ENCODE measurements at places on chromosomes 5 and 9.

- no peak for DNase-seq
Observed at GRCh38 chr5:16461782-16462181, 3.8 kb downstream of the ZNF622 start.

DNA sequence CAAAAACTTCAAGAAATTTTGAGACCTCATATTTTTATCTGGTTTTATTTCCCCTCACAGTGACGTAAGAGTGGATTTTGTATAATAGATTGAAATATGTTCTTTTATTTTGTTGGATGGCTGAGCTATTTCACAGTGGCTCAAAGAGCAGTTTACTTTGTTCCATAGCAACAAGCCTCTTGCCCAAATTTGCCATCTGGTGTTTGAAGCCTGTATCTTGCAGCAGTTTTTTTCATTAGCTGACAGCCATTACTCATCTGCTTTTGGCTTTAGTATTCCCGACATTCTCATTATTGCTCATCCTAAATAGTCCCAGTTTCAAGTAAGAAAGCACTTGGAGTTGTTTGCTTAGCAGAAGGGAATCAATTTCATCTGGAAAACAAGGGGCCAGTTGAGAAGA lies 36.3 kb downstream of the GDA start:
- DNase-seq = no peak

DNA sequence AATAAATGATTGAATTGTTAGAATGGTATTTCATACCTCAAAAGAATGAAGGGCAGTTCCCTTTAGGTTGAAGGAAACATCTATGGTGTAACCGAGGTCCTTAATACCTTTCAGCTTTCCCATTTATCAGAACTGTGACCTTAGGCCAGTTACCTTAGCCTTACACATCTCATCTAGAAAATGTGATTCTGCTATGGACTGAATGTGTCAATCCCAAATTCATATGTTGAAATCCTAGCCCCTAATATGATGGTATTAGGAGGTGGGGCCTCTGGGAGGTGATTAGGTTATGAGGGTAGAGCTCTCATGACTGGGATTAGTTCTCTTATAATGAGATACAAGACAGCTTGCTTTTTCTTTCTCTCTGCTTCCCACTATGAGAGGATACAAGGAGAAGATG lies 441.9 kb downstream of the PLK2 start:
- no peak for DNase-seq

DNA sequence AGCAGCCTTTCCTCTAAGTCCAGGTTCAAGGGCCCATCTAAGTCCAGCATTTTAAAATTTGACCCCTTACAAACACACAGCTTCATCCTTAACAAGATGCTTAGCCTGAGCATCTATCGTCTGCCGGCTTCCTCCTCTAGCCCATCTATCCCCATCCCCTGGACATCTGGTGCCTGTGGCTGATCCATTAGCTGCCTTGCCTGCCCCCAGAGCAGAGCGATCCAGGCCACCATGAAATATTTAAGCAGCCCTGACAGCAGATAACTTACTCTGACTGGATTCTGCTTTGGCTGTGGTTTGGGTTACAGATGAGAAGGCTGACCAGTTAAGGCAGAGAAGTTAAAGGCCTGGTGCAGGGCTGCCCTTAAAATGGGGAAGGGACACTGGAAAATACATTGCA lies 30.9 kb upstream of the CPEB4 start:
- no peak for DNase-seq

DNA sequence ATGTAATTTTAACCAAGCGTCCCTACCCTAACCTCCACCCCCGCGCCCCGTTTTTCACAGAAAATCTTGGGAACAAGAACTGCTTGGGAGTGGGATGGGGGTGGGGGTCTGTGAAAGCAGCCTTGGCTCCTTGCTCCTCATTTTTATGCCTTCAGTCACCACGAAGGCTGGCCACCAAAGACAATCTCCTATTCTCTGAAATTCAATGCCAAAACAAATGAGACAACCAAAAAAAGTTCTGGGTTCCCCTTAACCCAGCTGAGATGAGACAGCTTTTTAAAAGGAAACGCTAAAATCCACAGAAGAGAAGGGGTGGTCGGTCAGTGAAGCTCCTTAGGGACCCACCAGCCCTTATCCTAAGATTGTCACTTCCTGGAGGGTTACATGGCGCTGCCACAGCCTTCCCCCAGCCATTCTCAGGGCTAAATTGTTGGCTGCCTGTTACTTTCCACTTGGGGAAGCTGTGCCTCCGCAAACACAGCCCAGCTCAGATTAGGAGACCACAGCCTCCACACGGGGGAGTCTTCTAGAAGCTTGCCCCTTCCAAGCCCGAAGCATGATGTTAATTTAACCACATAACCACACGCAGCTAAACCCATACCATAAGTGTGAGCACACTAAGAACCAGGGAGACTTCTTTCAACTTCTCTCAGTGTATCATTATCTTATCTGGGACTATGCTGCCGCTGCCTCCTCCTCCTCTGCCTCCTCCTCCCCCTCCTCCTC lies 136.3 kb downstream of the FOXD1 start:
- no peak for DNase-seq

Measured in right renal pelvis (tissue), 4 donors.